GM23248 (cell line): ENCODE measurements at places on chromosomes 3 and 15. TPM values are rescaled to one million over a fixed set of nuclear protein-coding genes. Genes with fewer than 3 reads are reported as not detected.

Gene SLC12A1
- total RNA-seq: not detected in 2 replicates

DNA sequence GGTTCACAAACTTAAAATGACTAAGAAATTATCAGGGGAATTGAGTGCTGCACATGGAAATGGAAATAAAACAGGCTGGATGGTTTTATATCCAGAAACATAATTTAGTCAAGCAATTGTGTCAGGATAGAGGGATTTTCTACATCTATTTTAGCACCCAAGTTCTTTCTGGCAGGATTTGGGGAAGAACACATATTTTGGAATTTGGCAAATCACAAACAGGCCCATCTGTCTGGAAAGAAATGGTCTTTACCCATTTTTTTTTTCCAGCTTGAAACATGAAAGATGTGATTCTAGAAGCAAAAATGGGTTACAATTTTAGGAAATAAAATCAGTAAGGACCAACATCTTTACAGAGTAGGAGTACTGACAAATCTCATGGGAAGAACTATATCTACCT lies 14.4 kb upstream of the UNC13C start:
- no peak for DNase-seq

Gene FBXW12
- not detected in 2 replicates for total RNA-seq

Gene TM4SF4
- 0.97 TPM in 1 of 2 replicates, not detected in the other for total RNA-seq

Gene DIPK2A
- 17.2 and 17.8 TPM in 2 replicates for total RNA-seq

DNA sequence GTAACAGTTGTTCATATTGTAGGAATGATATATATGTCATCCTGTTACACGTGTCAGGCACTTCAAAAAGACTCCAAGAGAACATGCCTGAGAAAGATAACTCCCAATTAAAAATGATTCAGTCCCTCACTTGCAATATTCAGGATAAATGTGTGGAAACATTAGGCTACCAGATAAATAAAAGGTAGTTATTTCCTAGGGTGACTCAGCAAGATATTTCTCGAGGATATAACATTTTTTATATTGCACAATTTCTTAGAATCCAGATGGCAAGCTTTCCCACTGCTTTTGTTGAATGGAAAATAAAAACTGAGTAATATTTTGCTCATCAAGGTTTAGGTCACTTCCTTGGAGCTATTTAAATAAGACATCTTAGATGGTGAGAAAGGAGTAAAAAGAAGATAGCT lies 181.4 kb downstream of the GAP43 start:
- DNase-seq: peak; percentile 95

Gene SNX22
- total RNA-seq: not detected in 2 replicates

- no peak for DNase-seq
These were observed 363.4 kb upstream of the LRRC3B start for GRCh38 chr3:26259176-26259575.
